ENCODE measurements at places on chromosomes 5 and 9.

- no peak for DNase-seq
These were observed 65.9 kb downstream of the SEMA5A start for GRCh38 chr5:9479990-9480389.

- no peak for DNase-seq
These were observed 29.7 kb upstream of the ITGA1 start for GRCh38 chr5:52758014-52758413.

- no peak for DNase-seq
These were observed 2.7 kb upstream of the DCP2 start for GRCh38 chr5:112973904-112974303.

GRCh38 chr5:73783828-73784227 is 157.8 kb downstream of the ARHGEF28 start:
- no peak for DNase-seq

DNA sequence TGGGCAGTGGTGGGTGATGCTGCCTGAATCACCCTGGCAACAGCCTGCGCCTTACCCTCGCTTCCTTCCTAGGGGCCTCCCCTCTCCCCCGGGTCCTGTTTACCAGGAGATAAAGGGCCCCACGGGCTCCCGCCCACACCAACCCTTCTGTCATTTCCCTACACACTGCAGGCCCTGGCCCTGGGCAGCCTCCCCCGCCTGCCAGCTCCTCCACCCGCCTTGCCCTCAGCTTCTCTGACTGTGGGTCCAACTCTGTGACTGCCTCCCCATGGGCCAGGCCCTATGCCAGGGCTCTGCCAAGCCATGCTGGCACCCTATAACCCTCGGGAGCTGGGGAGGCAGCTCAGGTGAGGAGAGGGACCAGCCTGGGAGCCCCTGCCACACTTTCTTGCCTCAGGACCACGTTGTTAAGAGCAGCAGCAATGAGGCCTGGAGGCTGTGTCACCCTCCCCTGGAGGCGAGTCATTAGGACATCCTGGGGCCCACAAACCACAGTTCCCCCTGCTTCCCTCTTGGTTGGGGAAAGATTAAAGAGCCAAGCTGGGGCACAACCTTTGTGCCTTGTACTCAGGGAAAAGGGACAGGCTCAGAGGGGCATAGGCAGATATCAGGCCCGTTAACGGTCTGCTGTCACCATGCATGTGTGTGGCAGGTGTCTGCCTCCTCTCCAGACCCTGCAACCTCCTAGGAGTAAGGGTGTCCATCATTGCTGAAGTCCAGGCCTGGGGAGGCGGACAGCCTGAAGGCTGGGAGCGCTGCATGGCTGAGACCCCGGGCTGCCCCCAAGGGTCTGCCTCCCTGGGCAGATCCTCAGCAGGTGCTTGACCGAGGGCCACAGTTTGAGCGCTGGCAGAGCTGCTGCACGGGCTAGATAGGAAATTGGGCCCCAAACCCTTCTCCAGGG is 2.8 kb downstream of the MGAT4B start:
- peak; percentile 43 for DNase-seq

GRCh38 chr5:33888587-33888986 is 3.2 kb downstream of the ADAMTS12 start:
- no peak for DNase-seq

DNA sequence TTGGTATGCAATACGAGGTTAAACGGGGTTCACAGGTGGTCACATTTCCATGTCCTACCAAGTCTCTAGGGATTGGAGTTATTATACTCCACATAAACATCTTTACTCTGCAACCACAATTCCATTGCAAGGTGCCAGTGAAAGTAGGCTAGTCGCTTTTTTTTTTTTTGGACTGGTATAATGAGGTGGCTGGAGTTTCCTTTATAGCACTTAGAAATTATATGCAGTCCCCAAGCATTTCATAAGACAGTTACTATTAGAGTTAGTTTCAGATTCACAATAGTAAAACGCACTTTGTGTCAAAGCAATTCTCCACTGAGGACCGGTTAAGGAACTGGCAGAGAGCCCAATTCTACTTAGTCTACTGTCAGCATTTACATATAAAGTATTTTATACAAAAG is 1.4 kb downstream of the MEF2C start:
- DNase-seq = no peak

- DNase-seq = no peak
These were observed 179.3 kb downstream of the DEPDC1B start for GRCh38 chr5:60520451-60521227.

- no peak for DNase-seq
These were observed 143.6 kb downstream of the CDH9 start for GRCh38 chr5:26894719-26895263.

DNA sequence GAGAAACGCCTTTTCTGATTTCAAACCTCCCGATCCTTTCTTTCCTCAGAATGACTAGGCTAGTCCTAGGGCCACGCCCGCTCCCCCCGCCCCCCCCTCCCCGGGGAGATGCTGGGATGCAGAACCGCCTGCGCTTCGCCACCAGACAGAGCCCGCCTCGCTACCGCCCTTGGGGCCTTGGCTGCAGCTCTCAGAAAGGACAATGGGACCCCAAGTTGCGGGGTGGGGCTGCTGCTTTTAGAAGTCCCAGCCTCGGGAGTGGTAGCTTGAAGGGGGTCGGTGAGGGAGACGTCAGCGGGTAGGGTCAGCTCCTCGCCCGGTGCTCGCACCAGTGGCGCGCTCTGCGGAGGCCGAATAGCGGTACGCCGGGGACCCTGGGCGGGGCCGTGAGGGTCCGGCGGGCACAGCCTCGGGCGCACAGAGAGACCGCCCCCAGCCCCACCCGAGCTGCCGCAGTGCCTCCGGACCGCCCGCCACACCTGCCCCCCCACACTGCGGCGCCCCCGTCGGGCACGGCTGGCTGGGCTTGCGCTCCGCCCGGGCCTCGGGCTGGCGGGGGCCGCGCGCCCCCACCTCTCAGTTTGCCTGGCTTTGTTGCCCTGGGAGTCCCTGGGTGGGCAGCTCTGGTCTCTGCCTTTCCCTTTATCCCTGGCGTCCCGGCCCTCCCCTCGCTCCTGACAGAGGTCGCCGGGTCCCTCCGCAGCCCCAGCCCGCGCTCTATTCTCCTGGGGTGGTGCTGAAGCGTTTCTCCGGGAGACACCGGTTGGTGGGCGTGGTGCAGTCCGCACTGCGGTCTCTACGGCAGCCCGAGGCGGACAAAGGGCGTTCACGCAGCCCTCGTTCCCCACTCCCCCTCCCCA is 1.2 kb downstream of the MAP1B start:
- peak; percentile 92 for DNase-seq

DNA sequence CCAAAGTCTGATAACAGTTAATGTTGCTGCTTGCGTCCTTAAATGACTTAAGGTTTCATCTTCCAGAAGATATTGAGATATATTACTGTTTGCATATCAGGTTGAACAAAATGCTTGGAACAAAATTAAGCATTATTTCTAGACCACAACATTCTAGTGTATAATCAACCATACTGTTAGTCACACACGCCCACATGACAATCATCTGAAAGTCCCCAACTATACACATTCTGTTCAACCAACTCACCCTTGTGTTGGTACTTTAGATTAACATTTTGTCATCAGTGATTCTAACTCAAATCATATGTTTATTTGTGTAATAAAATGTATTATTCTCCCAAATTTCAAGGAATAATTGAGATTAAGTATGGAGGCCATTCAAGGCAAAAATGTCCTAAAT is 47.3 kb downstream of the LURAP1L start:
- DNase-seq = no peak

DNA sequence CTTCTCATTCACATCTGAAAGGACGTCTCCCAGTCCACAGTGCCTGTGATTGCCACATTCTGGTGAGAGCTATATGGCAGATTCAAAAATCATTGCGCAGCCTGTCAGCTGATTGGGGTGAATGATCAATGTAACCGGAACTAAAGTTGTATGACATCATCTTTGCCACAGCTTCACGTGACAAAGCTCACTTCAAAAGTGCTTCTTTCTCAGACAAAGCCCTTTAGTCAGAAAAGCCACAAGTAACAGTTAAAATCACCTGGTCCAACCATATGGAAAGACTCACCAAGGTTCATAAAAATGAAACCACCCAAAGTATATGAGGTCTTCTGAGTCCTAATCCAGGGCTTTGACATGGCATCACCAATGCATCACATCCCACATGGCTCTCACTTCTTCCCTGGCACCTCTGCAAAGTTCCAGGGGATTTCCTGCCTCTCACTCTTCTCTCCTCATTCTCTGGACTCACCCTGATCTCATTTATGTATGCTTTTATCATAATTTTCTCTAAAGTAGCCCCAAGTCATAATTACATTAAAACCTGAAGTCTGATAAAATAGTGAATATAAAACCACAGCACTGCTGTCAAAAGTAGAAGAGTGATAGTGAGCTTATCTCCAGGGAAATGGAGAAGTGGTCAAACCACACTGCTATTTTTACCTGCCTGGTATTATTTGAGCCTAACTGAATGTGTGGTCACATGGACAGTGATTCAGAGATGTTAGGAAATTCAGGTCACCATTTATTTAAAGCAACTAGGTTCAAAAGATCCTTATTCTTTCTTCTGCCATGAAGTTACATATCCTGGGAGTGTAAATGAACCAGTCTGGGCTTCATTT is 193.1 kb upstream of the PTGER4 start:
- DNase-seq = no peak

- no peak for DNase-seq
These were observed 76.6 kb downstream of the CD180 start for GRCh38 chr5:67120032-67120431.

- DNase-seq = peak; percentile 69
These were observed 1.3 kb downstream of the PCSK5 start for GRCh38 chr9:75891771-75892215.
